ENCODE measurements at places on chromosomes 7 and 10.

- no peak for DNase-seq
Observed at GRCh38 chr7:157693071-157693520, 356.3 kb downstream of the DNAJB6 start.

GRCh38 chr10:131429942-131430341 lies 118.4 kb upstream of the TCERG1L start:
- DNase-seq, result no peak

- DNase-seq, result no peak
Observed at GRCh38 chr7:114923403-114923713, 1.5 kb downstream of the MDFIC start.

GRCh38 chr7:134085311-134085710 lies 41.8 kb upstream of the LRGUK start:
- no peak for DNase-seq

DNA sequence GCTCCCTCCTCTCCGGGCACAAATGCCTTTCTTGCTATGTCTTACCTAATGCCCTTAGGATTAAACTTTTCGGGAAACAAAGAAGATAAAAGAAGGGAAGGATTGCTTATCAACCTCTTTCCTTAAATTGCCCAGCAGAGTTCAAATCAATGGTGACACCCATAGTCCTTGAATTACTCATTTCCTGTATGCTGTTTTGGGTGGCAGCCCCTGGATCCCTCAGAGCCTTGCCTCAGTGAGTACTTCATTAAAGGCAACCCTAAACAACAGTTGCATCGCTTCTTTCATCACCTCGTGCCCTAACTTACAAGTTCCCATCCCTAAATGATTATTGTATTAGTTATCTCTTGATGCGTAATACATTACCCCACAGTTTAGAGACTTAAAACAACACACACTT lies 31.6 kb upstream of the WAPL start:
- DNase-seq, result no peak

- no peak for DNase-seq
Observed at GRCh38 chr10:18303851-18304801, 163.9 kb downstream of the CACNB2 start.

Data from cerebellar nuclear complex (tissue), 1 donor.